ENCODE measurements at places on chromosomes 2 and 18. TPM values are rescaled to one million over a fixed set of nuclear protein-coding genes. Genes with fewer than 3 reads are reported as not detected.

NLRC4 gene
- 1.7 TPM for total RNA-seq

OR6B2 gene
- not detected for total RNA-seq

SMAD2 gene
- 102 TPM for total RNA-seq

MEP1B gene
- 0.10 TPM for total RNA-seq
